ENCODE measurements at places on chromosomes 4 and X.

- DNase-seq = no peak
These were observed 453.1 kb downstream of the TRAM1L1 start for GRCh38 chr4:116632269-116632668.

GRCh38 chr4:139853309-139853708, 187.7 kb downstream of the MGST2 start:
- DNase-seq = no peak

- DNase-seq = no peak
These were observed 76.6 kb downstream of the FBXW7 start for GRCh38 chr4:152459326-152459725.

GRCh38 chr4:7342223-7343080, 92.3 kb downstream of the PSAPL1 start:
- no peak for DNase-seq

DNA sequence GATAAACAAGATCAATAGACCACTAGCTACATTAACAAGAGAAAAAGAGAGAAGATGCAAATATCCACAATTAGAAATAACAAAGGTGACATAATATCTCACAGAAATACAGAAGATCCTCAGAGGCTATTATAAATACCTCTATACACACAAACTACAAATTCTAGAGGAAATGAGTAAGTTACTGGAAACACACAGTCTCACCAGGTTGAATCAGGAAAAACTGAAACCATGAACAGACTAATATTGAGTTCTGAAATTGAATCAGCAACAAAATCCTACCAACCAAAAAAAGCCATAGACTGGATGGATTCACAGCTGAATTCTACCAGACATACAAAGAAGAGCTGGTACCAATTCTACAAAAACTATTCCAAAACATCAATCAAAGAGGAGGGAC, 211.8 kb upstream of the CPEB2 start:
- DNase-seq = no peak
